ENCODE measurements at places on chromosomes 11 and 22.

DNA sequence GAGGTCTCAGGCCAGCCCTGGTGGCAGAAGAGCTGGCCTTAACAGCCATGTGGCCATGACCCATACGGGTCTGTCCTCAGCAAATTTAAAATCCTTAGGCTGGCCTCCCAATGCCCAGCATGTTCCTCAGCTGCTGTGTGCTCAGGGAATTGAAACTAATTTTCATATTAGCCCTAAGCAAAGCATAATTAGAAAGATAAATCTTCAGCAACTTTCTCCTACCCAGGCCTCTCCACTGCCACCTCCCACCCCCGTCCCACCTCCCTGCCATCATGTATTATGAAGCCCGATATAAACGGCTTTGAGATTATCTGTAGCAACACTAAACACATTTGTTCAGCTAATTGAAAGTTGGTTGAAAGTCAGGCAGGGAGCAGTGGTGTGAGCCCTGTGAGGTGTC, 178.8 kb upstream of the NTM start:
- DNase-seq: no peak

DNA sequence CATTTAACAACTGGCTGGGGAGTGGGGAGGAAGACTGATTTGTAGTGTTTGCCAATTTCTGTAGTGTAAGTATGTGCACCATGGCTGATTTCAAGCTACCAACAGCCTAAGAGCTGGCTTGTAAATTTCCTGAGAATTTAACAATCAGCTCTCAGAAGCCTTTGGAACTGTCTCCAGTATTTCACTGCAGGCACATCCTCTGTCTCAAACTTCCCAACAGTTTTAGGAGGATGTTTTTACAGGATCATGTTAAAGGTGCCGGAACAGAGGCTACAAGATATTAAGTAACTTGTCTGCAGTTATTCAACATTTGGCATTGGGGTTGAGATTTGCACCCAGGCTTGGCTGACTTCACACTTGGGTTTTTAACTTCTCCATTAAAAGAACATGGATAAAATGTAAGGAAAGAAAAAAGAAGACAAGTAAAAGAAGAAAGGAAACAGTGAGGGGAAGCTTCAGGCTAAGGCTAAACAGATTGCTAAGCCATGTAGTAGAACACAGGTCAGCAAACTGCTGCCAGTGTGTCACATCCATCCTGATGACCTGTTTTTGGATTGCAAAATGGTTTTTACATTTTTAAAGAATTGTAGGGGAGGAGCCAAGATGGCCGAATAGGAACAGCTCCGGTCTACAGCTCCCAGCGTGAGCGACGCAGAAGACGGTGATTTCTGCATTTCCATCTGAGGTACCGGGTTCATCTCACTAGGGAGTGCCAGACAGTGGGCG, 204.8 kb upstream of the SESN3 start:
- no peak for DNase-seq

DNA sequence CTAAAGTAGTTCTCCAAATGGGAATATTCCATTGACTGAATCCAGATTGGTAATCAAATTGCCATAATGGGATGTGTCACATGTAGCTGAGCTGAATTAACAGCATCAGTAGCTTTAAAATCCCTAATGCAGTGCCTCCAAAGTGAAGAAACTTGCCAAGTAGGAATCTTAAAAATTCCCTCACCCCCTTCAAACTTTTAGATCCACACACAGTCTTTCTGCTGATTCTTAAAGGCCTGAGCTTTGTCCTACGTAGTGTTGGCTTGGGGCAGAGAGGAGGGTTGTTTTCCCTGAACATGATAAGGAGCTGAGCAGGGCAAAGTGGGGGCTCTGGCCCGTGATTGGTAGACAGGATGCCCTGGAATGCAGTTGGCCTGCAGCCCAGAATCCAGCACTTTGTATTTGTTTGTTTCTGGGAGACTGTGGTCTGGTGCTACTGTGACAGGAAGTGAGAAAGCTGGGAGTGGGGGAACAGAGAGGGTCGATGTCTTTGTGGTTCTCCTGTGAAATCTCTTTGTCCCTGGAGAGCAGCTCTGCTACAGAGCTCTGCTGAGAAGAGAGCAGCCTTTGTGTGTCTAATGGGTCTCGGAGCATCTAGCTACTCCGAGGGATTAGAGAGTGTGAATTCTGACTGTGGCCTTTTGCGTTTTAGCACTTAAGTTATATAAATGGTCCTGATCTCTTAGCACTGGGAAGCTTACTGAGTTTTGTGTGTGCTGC, 16.9 kb downstream of the CTNND1 start:
- no peak for DNase-seq

GRCh38 chr22:26949193-26949592, 291.8 kb downstream of the MIAT start:
- no peak for DNase-seq

DNA sequence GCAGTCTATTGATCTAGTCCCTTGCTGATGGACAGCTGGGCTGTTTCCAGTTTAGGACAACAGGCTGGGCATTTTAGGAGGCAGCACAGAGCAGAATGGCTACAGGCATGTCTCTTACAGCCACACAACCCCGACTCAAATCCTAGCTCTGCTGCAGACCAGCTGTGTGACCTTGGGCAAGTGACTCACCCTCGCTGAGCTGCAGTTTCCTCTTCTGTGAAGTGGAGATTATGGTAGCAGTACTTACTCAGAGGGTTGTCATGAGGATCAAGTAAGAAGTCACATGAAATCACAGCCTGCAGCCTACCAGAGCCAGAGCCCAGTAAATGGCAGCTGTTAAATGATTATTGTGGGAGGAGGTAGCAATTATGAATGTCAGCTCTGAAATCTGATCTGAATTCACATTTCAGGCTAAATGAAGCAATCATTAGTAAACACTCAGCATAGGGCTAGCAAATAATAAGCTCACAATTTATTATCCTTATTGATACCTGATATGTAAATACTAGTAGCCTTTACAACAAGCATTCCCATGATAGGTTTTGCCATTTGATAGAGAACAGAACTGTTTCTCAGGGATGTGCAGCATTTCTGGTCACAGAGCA, 58.9 kb downstream of the MYEOV start:
- DNase-seq: no peak

GRCh38 chr11:126253265-126253664, 15.4 kb downstream of the SRPRA start:
- DNase-seq: no peak

DNA sequence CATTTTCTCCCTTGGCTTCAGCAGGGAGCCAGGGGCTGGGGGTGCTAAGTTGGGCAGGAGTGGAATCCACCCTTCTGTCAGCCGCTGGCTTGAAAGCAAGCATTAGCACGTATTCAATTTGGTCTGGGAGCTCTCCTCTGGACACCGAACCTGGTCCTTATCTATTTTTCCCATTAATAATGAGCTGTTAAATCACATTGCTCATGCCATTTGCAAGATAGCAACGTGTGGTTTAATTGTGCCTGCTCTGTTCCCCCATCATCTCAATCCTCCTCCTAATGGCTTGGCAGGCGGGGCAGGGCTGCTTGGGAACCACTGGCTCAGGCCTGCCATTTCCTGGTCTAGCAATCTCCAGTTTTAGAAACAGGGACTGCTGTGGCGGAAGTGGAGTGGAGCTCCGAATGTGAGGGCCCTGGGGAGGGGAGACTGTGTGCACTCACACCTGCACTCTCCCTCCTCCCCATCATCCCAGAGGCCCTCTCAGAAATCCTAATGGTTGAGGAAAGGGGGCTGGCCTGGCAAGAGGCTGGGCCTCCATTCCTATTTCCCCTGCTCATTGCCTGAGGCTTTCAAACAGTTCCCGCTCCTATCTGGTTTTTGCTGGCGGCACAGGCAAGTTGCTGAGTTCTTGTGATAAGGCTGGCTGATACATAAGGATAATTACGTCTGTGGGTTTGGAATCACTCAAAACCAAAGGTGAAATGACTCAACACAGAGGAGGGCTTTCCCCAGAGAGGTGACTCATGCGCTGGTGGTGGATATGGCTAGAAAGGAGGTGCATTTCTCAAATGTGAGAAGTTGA, 201.2 kb upstream of the E2F8 start:
- peak; percentile 37 for DNase-seq

GRCh38 chr11:122226810-122227379, 110.9 kb upstream of the BLID start:
- no peak for DNase-seq

- DNase-seq: no peak
Observed at GRCh38 chr11:17722000-17722643, 2.8 kb downstream of the MYOD1 start.

DNA sequence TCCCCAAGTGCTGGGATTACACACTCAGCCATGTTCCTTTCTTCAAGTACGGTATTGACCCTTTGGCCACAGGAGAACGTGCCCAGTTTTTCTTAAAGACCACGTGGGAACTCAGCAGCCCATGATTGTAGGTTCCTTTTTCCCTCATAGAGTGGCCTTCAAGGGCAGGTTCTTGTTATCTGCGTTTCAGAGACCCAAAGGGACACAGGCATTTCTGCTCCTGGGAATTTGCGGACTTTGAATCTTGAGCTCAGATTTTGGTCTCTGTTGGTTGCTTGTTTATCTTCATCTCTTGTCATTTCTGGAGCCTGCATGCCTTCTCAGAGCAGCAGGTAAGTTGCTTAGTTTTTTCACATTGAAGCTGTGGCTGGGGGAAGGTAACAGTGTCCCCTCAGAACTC, 12.0 kb downstream of the MARK2 start:
- no peak for DNase-seq

DNA sequence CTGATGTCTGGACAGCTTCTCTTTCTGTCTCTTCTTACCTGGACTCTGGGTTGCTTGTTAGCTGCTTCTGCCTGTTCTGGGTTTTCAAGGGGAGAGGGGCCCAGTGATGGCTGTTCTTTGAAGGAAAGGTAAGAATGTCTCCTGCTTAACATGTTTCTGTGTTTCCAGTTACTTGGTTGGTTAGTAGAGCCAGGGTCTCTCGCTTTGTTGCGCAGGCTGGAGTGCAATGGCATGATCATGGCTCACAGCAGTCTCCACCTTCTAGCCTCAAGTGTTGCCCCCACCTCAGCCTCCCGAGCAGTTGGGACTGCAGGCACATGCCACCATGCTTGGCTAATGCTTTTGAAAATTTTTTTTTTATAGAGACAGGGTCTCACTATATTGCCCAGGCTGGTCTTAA, 126.6 kb downstream of the BCR start:
- DNase-seq: no peak

- no peak for DNase-seq
Observed at GRCh38 chr22:28802595-28803123, 2.3 kb upstream of the XBP1 start.

GRCh38 chr11:82636615-82637014, 97.0 kb downstream of the FAM181B start:
- no peak for DNase-seq

- no peak for DNase-seq
Observed at GRCh38 chr11:58770627-58771457, 39.1 kb upstream of the GLYAT start.

DNA sequence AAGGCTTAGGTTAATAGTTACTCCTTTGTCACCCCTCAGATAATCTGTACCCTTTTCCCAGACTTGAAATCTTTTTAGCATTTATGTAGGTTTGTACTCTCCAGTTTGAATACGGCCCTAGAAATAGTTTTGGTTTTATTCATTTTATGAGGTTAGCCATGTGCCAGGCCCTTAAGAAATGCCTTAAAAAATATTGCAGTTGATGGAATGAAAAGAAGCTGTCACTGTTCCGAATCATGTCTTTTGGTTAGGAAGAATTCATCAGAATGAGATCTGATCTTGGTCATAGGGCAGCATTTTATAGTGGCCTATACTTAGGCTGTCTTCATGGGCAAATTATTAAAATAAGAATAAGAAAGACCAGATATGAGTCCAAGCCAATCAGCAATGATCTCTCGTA, 14.8 kb upstream of the PRSS23 start:
- no peak for DNase-seq

GRCh38 chr22:23984430-23984829, 4.5 kb downstream of the GSTT2 start:
- DNase-seq: no peak

DNA sequence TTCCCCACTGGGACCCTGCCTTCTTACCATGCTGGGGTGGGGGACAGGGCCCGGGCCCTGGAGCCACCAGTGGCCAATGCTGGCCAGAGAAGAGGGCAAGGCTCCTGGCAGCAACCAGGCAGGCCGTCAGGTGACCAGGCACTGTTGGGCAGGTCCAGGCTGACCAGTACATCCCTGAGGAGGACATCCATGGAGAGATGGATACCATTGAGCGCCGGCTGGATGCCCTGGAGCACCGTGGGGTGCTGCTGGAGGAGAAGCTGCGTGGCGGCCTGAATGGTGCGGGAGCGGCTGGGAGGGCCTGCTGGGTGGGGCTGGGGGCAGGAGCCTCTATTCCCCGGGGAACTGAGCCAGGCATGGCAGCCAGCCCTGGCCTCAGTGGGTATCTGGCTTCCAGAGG, 21.0 kb downstream of the C22orf23 start:
- no peak for DNase-seq

GRCh38 chr11:105767931-105768330, 158.1 kb downstream of the GRIA4 start:
- no peak for DNase-seq
